Activated CD4-positive, alpha-beta T cell treated with anti-CD3 and anti-CD28 coated beads, Interleukin-2, amount 50 U/mL, for 1 hour (primary cell): ENCODE measurements at places on chromosomes 6 and 20.

GRCh38 chr20:25236450-25237304 is 11.2 kb upstream of the PYGB start:
- DNase-seq = no peak

DNA sequence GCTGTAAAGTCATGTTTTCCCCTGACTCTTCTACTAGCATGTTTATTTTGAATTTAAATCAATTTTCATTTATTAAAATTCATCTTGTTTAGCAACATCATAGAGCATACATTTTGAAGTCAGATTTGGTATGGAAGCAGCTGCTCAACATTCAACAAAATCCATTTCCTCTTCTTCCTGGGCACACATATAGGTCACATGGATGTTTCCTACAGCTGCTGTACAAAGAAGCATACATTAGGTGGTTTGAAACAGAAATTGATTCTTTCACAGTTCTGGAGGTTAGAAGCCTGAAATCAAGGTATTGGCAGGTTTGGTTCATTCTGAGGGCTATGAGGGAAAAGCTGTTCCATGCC is 495.2 kb downstream of the RFPL4B start:
- DNase-seq = no peak

GRCh38 chr6:4186385-4186784 is 51.0 kb upstream of the ECI2 start:
- DNase-seq = no peak

DNA sequence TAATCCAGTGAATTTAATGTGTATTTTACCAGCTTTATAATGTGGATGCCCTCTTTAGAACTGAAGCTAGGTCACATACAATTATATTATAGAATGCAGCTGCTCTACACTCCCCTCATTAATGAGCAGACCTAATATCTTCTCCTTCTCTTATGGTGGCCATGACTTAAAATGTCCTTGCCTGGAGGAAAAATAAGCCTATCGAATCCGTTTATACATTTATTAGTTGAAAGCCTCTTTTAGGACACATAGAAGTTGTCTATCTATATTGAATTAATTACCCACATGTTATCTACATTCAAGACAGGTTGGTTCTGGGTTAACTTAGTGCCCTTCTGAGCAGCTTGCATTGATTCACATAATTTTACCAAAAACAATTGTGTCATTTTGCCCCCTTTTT is 1716.8 kb downstream of the HACE1 start:
- DNase-seq = no peak

- no peak for DNase-seq
These were observed 212.1 kb upstream of the MARCKS start for GRCh38 chr6:113644861-113645575.

DNA sequence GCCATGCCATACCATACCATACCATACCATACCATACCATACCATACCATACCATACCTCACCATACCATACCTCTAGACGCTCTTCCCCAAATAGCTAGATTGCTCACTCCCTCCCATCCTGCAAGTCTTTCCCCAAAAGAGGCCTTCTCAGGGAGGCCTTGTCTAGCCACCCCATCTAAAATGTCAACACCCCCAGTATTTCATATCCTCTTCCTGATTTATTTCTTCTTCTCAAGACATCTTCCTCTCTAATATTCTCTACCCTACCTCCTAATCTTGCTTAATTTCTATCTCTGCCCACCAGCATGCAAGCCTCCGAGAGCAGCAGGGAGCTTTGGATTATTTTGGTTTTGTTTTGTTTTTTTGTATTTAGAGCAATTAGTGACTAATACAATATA is 225.2 kb upstream of the RREB1 start:
- no peak for DNase-seq

DNA sequence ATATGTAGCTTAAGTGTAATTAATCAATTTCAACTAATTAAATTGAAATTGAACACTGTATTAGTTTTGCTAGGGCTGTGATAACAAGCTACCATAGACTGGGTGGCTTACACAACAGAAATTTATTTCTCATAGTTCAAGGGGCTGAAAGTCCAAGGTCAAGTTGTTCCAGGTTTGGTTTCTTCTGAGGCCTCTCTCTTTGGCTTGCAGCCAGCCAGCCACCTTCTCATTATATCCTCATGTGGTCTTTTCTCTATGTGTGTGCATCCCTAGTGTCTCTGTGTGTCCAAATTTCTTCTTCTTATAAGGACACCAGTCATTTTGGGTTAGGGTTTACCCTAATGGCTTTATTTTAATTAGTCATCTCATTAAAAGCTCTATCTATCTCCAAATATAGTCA is 611.7 kb downstream of the UTRN start:
- no peak for DNase-seq

GRCh38 chr6:91407706-91408105 is 820.8 kb upstream of the MAP3K7 start:
- DNase-seq = no peak

DNA sequence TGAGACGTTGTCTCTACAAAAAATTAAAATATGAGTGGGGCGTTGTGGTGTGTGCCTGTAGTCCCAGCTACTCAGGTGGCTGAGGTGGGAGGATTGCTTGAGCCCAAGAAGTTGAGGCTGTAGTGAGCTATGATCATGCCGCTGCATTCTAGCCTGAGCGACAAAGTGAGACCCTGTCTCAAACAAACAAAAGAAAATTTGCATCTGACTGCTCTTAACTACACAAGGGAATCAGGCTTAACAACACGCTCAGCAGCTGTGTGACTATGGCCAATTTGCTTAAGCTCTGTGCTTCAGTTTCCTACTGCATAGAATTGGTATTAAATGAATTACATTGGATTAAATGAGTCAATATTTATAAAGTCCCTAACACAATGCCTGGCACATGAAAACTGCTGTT is 24.3 kb upstream of the MRPS10 start:
- DNase-seq = no peak

DNA sequence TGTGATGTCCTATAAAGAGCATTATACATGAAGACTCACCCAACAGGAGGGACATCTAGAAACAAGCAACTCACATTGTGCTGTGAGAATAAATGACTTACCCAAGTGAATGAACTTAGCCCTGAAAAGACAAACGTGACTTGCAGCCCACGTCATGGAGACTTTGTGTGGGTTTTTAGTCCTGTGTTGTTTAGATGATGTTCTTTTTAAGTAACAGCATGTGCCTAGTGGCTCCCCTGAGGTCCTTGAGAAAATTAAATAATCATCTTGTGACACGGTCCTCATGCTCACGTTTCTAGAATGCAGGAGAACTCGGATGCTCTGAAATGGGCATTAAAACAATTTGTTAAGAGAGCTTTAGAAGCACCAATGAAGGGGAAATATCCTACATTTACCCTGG is 165.1 kb downstream of the SASH1 start:
- no peak for DNase-seq

DNA sequence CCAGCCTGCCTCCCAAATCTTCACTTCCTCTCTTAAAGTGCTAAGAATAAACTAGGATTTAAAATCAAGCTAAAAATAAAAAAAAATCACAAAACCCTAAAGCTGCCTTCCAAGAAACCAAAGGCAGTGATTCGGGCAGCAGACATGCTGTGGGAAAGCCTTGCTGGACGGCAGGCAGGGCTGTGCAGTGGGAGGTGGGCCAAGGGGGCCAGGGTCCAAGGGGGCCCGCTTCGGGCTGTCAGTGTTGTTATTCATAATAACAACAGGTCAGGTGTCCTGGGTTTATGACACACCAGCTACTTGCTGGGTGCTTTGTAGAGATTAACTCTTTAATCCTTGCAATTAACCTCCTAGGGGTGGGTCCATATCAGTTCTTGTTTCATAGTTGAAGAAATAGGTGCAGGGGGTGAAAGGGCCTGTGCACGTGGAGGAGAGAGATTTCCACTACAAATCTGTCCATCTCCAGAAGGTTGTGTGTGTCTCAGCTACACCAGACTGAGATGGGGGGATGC is 40.4 kb downstream of the CD40 start:
- no peak for DNase-seq

- DNase-seq = no peak
These were observed 444.4 kb upstream of the RGS17 start for GRCh38 chr6:153575528-153575927.

DNA sequence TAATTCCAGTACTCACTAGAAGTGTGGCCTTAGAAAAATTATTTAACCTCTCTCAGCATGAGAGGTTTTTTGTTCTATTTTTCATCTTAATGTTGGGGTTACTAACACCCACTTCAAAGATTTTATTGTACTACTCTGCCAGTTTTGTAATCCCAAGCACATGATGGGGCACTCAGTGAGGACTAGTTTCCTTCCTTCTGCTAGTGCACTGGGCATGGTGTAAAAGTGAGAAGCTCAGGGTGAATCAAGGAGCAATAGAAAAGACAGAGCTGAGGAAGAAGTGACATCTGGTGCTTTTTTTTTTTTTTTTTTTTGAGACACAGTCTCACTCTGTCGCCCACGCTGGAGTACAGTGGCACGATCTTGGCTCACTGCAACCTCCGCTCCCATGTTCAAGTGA is 439.4 kb upstream of the ARID1B start:
- DNase-seq = no peak

- DNase-seq = no peak
These were observed 25.9 kb upstream of the TGM2 start for GRCh38 chr20:38190936-38191371.

DNA sequence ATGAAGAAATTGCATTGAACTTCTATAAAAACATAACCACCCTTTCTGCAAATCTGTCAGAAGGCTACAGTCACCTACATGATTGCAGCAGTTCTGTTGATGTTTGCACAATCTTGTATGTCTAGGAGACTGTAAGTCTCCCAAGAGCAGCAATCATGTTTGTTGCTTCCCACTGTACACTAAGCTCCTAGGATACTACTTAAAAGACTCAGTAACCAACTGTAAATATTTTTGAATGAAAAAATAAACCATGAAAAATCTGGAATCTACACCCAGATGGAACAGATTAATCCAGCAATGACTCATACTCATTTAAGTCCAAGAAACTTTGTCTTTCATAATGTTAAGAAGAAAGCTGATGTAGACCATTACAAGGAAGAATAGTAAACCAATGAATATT is 168.5 kb upstream of the ATXN1 start:
- DNase-seq = no peak

DNA sequence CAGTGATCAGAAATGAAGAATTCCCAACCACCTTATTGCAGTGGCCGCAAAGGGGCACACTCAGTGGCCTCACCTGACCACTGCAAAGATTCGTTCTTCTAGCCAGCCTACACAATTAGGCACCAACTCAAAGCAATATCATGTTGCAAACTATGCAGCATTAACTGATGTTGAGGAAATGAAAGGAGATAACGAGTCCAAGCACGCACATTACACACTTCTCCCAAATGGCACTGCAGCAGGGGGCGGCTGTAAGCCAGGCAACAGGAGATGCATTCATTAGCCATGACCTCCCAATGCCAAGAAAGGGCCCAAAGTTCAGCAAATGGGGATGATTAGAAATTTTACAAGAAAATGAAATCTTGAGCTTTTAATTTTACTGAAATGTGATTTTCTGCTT is 39.3 kb downstream of the ATXN1 start:
- no peak for DNase-seq

GRCh38 chr20:54980103-54980960 is 504.9 kb downstream of the DOK5 start:
- DNase-seq = no peak

- DNase-seq = no peak
These were observed 293.6 kb upstream of the STXBP5 start for GRCh38 chr6:146910611-146911010.

GRCh38 chr20:7703996-7704395 is 236.3 kb downstream of the HAO1 start:
- DNase-seq = no peak

DNA sequence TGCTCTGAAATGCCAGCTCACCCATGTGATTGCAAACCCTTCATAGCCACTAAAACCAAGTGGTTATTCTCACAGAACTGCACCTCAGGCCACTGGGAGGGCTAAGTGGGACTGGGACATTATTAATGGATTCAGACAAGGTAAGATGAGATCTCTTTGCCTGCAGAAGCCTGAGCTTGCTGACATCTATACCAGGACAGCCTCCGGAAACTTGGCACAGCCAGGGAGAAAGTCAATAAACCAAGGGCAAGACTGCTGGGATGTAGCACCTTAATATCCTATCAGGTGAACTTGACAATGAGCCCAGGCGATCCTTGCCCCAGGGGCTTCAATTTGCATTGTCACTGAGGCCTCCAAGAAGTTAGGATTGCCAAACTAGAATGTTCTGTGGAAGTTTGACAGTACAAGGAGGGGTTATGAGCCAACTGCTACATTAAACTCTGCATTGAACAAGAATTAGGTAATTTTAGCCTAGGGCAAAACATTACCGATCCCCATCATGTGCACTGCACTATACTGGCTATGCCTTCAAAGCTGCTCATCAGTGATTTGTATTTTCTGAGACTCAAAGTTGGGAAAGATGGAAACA is 60.1 kb upstream of the RALGAPA2 start:
- no peak for DNase-seq

DNA sequence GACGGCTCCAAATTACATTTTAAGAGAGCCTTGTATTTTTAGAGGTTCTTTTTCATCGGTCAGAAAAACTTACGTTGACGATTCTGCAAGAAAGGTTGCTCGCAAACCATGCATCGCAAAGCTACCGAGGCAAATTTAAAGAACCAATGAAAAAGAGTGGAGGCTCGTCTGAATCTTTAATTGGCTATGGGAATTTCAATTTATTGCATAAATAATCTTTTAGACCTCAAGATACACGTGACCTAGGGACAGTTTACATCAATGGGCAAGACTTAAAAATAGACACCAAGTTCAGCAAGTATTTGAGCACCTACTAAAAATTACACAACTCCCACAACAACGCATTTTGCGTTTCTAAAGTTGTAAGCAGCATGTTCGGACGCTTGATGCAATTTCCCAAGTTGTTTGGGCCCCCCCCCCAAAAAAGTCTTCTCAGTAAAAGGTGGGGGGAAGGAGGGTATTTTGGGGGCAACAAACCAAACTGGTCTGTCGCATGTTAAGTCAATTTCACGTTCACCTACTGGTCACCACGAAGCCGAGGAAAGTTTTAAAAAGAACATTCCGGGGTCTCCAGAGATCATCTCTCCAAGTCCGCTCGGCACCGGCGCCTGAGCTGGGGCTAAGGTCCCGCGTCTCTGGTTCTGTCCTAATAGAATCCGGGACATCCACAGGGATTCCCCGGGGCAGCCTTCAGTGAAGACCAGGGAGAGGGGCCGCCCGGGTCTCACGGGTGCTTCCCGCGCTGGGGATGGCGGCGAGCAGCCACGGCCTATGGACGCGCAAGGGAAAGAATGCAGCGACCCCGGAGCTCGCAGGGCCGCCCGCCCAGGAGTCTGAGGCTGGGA is 851 bp downstream of the SNX5 start:
- DNase-seq = no peak

- DNase-seq = no peak
These were observed 262.5 kb downstream of the BTBD3 start for GRCh38 chr20:12180107-12180661.
